Naive thymus-derived CD8-positive, alpha-beta T cell (primary cell): ENCODE measurements at places on chromosomes 12 and 14.

DNA sequence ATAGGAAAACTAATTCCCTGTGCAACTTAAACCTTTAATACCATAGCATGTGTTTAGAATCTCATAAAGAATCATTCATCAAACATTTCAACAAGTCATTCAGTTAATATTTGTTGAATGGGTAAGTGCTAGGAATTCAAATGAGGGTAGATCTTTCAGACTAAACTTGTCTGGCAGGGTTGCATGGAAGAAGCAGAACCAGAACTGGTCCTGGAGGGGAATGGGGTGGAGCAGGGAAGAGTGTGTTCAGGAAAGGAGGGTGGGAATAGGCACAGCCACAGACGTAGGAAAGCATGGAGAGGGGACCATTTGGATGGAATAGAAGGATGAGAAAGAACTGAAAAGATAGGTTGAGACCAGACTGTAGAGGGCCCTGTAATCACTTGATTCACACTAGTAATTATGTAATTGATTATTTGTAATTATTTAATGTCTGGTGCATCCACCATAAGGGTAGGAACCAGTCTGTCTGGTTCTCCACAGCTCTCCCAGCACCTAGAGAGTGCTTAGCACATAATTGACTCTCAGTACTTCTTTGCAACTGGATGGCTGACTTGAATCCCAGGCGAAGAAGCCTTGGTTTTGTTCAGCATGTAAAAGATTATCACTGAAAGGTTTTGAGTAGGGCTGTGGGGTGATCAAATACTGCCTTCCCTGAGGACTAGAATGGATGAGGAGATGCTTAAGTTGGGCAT is 3.0 kb upstream of the MAP3K9 start:
- no peak for DNase-seq

- no peak for DNase-seq
Observed at GRCh38 chr14:68345738-68346137, 447.1 kb downstream of the ZFP36L1 start.

- no peak for DNase-seq
Observed at GRCh38 chr12:5094986-5095385, 51.3 kb downstream of the KCNA5 start.

- no peak for DNase-seq
Observed at GRCh38 chr14:81268016-81268416, 47.3 kb upstream of the GTF2A1 start.
